Muscle of arm (tissue), 14 donors: ENCODE measurements at places on chromosomes 1 and 21.

DNA sequence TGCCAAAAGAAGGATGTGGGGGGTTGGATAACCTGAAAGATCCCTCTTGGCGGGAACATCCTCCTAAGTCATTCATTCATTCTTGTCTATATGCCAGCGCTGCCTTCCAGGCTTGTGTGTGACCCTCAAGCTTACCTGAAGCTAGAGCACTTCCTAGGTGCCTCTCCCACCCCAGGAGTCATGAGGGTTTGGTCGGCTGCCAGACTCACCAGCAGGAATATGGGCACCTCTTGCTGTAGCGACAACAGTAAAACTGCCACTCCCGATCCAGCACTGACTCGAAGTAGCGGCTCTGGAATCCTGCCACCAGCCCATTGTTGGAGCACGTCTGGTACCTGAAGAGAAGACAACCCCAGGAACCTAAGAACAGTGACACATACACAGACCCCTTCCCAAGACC, 15.0 kb downstream of the DPT start:
- DNase-seq: no peak

- no peak for DNase-seq
Measured at GRCh38 chr1:55504306-55504731, 289.2 kb upstream of the USP24 start.

GRCh38 chr1:6523566-6523965, 30.7 kb downstream of the NOL9 start:
- no peak for DNase-seq

GRCh38 chr1:76833151-76833550, 34.1 kb upstream of the ST6GALNAC5 start:
- no peak for DNase-seq

DNA sequence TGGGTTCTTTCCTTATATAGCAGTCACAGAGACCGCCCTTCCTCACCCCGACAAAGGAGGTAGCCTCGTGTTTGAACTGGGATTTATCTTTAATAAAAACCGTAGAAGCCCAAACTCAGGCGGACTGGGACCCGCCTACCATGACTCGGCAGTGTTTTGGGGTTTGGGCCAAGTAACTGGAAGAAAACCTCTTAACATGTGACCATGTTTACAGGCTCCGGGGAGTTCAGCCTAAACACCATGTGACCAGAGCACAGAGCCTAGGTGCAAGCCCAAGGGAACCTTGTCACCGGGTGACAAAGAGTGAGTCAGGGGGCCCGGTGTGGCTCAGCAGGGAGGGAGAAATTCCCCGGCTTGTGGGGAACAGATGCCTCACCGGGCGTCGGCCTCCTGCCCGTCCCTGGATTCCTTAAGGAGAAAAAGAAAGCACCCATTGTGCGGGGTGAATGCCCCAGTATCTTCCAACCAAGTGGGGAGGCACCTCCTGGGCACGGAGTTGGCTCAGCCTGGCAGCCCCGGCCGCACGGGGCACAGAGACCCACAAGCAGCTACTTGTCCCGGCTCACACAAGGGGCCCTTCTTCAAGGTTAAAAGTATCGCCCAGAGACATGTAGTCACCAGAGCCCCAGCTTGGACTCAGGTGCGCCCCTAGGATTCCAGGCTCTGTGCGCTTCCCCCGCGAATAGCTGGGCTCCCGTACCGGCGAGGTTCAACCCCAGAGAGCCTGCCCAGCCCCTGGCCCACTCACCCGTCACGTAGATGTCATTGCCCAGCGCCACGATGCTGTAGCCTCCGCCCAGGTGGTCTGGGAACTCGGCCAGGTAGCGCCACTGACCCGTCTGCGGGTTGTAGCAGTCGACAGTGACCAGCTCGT, 1.4 kb downstream of the KLHL21 start:
- no peak for DNase-seq
